SK-N-DZ (cell line): ENCODE measurements at places on chromosomes 12 and 14.

DNA sequence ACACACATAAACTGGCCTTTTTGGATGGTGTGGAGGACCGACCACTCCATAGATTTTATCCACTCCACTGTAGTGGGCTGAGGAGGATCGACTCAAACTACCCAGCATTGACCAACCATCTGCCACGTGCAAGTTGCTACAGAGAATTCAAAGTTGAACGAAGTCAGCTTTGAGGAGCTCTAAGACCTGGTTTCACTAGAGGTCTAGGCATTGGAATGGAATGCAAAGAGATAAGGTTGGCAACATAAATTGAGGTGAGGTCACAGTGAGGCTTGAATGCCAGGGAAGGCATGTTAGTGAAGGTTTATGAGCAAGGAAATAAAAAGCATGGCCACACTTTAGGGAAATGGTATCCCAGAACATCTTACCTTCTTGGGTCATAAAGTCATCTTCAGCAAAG lies 14.5 kb downstream of the VWF start:
- DNase-seq: no peak

DNA sequence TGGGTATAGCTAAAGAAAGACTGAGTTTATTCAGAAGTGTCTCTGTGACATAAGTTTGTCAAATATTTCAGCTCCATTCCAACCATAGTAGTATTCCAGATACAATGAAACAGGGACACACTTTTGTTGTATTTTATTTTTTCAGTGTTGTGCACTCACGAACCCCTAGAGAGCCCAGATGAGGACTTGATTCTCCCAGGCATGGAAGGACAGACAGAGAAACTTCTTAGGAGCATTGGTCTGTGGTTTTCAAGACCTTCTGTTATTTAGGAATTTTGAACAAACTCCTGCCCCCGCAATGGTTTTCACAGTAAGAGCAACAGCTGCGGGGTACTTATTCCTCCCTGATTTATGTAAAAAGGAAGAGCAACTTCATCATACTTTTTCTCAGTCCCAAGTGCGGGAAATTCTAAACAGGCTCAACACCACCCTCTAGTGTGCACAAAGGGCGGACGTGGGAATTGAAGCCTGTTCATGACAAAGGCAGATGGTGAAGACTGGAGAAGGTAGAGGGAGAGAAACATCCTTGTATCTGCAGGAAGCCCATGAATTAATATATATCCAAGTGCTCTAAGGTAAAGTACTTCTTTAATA lies 147.6 kb downstream of the PAH start:
- peak; percentile 52 for DNase-seq

- no peak for DNase-seq
Measured at GRCh38 chr12:10607885-10608458, 5.4 kb downstream of the MAGOHB start.

DNA sequence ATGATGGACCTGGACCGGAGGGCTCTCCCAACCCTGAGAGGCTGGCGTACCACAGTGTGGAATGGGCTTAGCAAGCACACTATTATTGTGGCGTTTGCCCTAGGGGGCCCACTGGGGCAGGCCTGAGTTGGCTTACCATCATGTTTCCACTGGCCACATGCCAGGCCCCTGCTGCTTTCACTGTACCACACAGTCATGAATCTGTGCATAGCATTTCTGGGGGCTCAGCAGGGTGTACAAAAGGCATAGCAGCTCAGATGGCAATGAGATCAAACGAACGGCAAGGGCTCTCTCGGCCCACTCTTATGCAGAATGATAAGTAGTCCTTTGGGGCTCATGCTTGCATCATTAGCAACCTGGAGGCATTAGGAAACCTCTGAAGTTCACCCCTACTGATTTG lies 137.0 kb upstream of the HIF1A start:
- no peak for DNase-seq

GRCh38 chr12:27383429-27384260 lies 51.0 kb downstream of the BMAL2 start:
- peak; percentile 72 for DNase-seq

DNA sequence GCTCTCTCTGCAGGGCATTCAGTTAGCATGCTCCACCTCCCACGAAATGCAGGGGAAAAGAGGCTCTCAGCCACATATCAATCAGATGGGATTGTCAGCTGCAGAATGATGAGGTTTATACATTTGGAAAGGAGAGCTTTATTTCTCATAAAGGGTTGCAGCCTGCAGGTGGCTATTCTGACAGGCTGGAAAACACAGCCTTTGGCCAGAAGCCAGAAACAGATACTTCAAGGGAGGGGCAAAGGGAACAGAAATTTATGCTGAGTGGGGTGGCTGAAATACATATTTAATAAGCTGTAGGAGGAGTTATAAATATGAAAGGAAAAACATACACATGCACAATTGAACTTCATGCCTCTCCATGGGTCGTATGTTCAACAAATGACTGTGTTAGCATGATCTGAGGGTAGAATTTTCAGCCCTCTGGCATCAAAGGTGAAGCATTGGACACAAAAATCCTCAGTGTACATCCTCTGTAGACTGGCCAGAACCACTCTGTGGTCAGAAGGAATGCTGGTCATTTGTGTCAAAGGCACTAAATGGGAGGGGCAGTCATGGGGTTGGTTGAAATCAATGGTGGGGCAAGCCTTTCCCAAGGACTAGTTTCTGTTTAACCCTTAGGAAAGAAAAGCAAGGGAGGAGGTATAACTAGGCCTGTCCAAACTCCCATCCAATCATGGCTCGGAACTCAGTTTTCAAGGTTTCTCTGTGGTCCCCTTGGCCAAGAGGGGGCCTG lies 62.4 kb downstream of the TMX1 start:
- no peak for DNase-seq

DNA sequence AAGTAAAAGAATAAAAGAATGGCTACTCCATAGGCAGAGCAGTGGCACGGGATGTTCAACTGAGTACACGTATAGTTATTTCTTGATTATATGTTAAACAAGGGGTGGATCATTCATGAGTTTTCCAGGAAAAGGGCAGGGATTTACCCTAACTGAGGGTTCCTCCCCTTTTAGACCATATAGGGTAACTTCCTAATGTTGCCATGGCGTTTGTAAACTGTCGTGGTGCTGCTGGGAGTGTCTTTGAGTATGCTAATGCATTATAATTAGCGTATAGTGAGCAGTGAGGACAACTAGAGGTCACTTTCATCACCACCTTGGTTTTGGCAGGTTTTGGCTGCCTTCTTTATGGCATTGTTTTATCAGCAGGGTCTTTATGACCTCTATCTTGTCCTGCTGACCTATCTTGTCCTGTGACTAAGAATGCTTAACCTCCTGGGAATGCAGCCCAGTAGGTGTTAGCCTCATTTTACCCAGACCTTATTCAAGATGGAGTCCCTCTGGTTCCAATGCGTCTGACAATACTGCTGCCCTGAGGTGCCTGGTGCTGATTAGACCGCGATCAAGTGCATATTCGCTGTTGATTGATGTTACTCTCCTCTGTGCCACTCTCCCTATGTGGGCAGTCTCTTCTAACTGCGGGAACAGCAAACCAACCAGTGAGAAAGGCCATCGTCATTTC lies 67.6 kb upstream of the AMN1 start:
- no peak for DNase-seq

GRCh38 chr14:75204116-75204515 lies 27.7 kb upstream of the TMED10 start:
- DNase-seq: no peak

DNA sequence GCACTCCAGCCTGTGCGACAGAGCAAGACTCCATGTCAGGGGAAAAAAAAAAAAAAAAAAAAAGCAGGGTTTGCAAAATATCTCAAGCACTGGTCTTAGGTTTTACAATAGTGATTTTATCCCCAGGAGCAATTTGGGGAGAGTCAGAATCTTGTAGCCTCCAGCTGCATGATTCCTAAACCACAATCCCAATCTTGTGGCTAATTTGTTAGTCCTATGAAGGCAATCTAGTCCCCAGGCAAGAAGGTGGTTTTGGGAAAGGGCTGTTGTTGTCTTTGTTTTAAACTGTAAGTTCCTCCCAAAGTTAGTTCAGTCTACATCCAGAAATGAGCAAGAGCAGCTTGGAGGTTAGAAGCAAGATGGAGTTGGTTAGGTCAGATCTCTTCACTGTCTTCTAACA lies 135.7 kb downstream of the PLXNC1 start:
- DNase-seq: no peak

DNA sequence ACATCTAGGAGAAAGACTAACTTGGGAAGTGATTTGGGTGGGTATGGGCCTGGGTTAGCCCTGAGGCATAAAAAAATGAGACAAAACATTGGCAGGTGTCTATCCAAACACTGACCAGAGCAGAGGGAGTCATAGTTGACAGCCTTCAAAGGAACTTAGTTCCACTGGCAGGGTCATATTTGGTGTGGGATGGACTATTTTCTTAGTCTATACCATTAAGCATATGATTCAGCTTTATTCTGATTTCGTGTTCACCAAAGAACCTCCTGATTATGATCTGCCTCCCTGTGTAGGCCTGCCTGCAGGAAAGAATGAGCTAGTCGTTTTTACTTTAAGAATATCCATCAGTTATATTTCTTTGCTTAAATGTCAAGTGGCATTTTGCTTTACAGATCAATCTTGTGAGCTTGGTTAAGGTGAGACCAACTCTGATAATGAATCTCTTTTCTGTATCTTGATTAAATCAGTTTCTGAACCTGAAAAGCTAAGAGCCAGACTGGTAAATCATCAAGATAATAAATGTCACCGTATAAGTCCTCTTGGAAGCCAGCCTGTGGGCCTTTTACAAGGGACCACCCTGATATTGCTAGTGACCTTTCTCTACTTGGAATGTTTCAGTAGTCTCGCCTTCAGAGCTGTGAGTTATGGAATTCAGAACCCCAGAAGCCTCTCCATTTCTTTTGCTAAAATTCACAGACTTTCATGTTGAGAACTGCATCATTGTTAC lies 182.9 kb downstream of the MON2 start:
- DNase-seq: no peak

DNA sequence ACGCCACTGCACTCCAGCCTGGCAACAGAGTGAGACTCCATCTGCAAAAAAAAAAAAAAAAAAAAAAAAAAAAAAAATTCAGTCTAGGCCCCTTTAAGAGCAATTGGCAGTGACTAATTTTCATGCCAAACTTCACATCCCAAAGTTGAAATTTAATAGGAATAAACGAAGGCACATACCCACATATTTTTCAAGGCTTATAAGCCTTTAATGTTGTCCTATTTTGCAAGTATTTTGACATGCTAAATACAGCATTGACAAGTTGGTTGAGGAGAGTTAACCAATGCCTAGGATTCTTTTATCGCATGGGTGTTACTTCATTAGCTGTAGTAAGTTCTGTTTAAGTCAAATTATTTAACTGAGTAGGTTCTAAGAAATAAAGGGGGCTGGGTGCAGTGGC lies 23.5 kb upstream of the HIP1R start:
- DNase-seq: no peak

DNA sequence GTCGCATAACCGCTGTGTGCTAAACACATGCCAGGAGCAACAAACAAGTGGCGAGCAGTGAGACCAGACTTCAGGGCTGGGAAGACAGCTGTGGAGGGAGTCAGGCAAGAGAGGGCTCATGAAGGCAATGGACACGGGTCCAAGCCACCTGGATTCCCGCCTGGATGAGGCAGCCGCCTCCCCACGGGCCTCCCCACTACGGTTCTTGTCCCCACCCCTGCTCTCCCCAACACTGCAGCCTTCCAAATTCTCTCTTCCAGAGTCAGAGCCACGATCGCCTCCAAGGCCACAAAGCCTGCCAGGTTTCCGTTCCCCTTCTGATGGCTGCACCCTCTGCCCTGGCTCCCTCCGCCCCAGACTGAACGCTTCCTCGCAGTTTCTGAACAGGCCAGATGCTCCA lies 36.1 kb upstream of the PIWIL1 start:
- DNase-seq: no peak

DNA sequence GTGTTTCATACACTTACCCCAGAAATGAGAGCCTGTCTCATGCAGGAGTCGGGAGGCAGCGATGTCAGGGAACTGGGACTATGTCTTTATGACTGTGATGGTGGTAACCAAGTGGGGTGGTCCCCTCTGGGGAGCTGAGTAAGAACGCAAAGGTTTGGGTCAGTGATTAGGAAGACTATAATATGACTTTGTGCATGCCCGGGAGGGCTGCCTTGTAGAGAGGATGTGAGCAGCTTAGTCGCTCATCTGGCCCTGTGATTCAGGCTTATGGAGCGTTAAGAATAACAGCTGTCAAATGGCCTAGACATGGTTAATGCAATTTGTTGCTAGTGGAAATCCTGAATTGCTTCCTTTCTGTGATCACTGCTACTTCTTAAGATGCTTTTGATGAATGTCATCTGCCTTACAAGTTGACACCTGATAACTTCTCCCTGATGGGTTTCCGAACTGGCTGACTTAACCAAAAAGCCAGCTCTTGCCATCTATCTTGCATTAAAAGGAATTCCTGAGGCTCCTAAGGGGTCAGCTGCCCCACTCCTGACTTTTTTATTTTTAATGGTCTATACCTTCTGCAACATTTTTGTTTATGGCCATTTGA lies 35.4 kb upstream of the AACS start:
- no peak for DNase-seq

DNA sequence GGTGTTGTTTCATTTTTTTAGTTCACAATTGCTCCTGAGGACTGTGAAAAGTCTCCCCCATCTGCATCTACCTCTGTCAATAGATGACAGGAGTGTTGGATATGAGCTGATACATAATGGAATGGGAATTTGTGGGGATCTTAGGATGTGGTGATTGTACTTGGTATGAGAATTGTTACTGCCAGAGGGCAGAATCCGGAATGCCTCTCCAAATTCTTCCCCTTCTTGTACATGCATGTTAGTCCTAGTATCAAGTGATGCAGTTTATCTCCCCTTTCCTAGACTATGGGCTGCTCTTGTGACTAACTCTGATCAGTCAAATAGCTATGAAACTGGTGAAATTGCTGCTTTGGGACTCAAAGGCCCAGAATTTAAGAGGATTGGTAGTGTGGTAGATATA lies 24.8 kb upstream of the NOVA1 start:
- DNase-seq: no peak

DNA sequence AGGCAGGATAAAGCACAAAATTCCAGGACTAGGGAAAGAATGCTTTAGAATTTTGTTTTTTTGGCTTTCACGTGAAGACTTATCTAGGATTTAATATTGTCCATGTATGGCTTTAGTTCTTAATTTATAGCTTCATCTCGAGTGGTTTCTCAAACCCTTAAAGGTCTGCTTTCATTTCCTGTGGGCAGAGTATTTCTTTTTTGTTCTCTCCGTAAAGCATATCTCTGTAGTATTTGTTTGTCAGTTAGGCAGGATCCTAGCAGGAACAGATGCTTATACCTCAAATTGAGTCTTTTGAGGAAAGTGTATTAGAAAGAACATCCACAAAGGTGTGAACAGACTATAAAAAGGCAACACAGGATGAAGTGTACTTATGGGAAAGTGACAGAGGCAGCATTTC lies 697.1 kb upstream of the SEL1L start:
- no peak for DNase-seq

GRCh38 chr12:10664499-10664898 lies 9.4 kb downstream of the STYK1 start:
- DNase-seq: no peak

- DNase-seq: no peak
Measured at GRCh38 chr14:80798211-80798610, 143.3 kb downstream of the CEP128 start.

GRCh38 chr14:75566321-75566720 lies 12.1 kb upstream of the FLVCR2 start:
- no peak for DNase-seq

GRCh38 chr14:61560323-61560722 lies 135.0 kb upstream of the HIF1A start:
- no peak for DNase-seq
